ENCODE measurements at places on chromosomes 5 and 9.

- no peak for DNase-seq
Measured at GRCh38 chr5:53423724-53424123, 56.7 kb upstream of the FST start.

GRCh38 chr9:72037571-72037970 is 22.8 kb downstream of the C9orf57 start:
- DNase-seq: no peak

DNA sequence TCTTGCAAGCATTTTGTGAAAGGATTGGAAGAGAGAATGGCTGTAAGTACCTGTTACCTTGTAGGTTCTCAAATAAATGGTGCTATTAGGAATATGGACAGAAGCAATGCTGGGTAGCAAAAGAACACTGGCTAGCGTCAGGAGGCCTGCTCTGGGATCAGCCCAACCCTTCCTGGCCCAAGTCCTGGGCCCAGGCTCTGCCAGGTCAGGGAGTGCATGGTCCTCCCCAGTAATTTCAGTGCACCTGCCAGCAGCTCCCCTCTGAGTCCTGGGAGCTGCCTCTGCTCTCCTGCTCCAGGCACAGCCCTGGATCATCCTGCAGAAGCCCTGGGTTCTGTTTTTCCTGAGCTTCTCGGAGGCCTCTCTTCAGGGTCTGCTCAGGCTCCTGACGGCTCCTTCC is 89.5 kb upstream of the ARAP3 start:
- no peak for DNase-seq

DNA sequence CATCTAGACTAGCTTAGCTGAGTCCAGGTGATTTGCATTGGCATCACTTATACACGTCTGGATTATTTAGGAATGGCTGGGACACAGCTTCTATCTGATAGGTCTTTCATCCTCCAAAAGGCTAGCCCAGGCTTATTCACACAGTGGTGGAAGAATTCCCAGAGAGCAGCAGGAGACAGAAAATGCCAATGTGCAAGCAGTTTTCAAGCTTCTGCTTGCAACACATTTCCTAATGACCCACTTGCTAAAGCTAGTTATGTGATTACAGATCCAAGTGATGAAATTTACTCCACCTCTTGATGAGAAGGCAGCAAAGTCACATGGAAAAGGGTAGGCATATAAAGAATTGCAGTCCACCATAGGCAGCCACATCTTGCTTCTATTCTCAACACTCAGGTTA is 44.2 kb upstream of the MAST4 start:
- DNase-seq: no peak

GRCh38 chr5:73188764-73189531 is 16.0 kb downstream of the TMEM174 start:
- no peak for DNase-seq

- no peak for DNase-seq
Measured at GRCh38 chr5:40984884-40985283, 75.6 kb downstream of the C7 start.

- no peak for DNase-seq
Measured at GRCh38 chr5:169964246-169964645, 16.0 kb downstream of the INSYN2B start.

GRCh38 chr9:4538107-4538506 is 47.8 kb downstream of the SLC1A1 start:
- DNase-seq: no peak

DNA sequence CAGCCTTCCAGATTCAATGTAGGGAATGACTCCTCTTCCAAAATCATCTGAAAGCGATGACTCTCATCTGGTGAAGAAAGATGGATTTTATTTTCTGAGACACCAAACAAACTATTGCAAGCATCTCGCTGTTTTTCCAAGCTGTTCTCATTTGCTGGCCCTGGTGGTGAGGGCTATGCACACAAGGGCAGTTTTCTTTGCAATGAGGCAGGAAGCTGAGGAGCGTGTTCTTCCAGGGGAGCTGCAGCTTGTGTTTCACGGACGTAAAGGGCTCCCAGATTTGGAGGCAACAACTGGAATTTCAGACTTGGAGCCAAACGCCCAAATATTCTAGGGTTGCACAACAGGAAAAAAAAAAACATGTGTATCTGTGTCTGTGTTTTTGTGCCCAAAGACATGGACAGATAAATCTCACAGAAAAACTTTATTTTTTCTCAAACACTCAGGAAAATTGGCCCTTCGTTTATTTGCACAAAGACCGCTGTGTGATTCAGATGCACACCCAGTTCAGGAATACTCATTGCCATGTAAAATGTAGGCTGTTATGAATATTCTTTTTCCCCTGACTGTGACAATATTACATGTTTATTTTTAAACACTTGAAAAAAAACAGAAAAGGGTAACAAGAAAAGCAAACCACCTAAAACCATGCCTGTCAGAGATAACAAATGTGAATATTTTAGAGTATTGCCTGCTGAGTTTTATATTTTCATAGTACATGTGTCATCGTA is 151.3 kb downstream of the GAS1 start:
- DNase-seq: no peak

DNA sequence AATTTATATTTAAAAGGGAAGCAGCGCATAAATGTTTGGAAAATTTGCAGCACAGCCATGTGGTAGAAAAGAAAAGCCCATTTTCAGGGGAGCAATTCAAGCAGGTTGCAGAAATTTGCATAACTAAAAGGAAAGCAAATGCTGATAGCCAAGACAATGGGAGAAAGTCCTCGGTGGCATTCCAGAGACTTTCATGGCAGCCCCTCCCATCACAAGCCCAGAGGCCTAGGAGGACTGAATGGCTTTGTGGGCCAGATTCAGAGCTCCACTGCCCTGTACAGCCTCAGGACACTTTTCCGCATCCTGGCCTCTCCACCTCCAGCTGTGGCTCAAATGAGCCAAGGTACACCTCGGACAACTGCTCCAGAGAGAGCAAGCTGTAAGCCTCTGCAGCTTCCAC is 462.9 kb downstream of the CDK5RAP2 start:
- no peak for DNase-seq

DNA sequence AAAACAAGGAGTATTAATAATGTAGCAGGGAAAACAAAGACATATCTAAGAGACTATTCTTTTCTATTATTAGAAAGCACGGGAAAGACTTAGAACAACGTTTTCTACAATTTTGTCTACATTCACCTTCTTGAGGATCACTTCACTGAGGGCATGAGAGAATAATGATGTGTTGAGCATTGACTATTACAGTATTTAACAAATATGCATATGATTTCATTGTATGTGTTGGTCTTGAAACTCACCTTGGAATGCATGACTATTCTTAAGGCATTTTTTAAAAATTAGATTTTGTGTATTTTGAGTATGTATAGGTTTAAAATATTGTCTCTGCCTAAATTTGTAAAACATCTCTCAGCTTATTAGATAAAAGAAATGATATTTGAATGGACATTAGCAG is 1.2 kb downstream of the FSD1L start:
- DNase-seq: no peak

- DNase-seq: no peak
Measured at GRCh38 chr5:144156767-144157171, 13.7 kb downstream of the YIPF5 start.
